ENCODE measurements at places on chromosomes 11 and 22. TPM values are rescaled to one million over a fixed set of nuclear protein-coding genes. Genes with fewer than 3 reads are reported as not detected.

B4GAT1 gene
- total RNA-seq = 31.9 TPM

TRPM5 gene
- total RNA-seq = 0.46 TPM

SYT9 gene
- 1.6 TPM for total RNA-seq

NFAM1 gene
- 0.53 TPM for total RNA-seq

RAB3IL1 gene
- total RNA-seq = 2.1 TPM

TMEM132A gene
- 218 TPM for total RNA-seq

CASP5 gene
- total RNA-seq = not detected

LINC01488 gene
- not detected for total RNA-seq

Data from type B pancreatic cell (in vitro differentiated cells).